AG10803 (cell line): ENCODE measurements at places on chromosomes 7 and 10.

DNA sequence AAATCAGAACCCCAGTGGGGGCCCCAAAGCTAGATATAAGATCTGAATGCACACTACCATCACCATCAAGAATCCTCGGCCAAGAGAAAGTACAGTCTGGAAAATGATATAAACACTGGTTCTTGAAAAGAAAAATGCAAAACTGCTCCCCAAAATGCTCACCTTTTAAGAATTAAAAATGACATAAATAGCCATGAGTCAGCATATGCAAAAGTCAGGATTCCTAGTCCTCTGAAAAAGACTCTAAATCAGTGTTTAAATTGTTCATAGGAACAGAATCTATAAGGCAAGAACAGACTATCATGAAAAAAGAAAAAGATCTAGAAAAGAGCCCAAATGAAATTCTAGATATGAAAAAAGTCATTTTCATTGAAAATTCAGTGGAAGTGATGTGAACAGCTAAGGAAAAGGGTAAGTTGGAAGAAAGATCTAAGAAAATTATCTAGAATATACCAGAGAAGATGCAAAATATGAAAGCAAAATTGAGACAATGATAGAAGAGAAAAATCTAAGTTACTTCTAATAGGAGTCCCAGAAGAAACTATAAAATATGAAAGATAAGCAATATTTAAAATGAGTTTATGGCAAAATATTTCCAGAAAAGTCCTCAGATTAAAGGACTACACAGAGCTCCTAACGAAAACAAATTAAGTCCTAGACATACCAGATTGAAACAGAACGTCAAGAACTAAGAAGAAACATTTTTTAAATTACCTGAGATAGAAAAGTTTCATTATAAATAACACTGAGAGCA lies 18.9 kb downstream of the HNRNPA2B1 start:
- DNase-seq: no peak

GRCh38 chr10:26557641-26558014 lies 119.5 kb downstream of the APBB1IP start:
- DNase-seq: peak; percentile 58

- peak; percentile 42 for DNase-seq
Observed at GRCh38 chr10:119348516-119349240, 141.3 kb downstream of the GRK5 start.

- peak; percentile 42 for DNase-seq
Observed at GRCh38 chr7:5636446-5636835, 145.0 kb downstream of the RNF216 start.

DNA sequence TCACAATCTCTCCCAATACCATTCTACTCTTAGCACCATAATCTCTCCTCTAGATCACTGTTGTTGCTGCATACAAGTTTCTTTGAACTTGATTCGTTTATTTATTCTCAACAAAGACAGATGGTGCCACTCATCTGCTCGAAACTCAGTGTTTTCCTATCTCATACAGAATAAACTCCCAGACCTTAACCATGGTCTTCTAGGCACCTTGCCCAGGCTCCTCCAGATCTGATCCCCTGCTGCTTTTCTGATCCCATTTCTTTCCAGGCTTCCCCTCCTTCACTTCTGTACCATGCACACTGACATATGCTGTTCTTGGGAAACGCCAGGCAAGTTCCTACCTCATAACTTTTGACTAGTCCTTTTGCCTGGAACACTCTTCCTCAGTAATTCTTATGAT lies 645.7 kb downstream of the DNAJB9 start:
- DNase-seq: no peak

DNA sequence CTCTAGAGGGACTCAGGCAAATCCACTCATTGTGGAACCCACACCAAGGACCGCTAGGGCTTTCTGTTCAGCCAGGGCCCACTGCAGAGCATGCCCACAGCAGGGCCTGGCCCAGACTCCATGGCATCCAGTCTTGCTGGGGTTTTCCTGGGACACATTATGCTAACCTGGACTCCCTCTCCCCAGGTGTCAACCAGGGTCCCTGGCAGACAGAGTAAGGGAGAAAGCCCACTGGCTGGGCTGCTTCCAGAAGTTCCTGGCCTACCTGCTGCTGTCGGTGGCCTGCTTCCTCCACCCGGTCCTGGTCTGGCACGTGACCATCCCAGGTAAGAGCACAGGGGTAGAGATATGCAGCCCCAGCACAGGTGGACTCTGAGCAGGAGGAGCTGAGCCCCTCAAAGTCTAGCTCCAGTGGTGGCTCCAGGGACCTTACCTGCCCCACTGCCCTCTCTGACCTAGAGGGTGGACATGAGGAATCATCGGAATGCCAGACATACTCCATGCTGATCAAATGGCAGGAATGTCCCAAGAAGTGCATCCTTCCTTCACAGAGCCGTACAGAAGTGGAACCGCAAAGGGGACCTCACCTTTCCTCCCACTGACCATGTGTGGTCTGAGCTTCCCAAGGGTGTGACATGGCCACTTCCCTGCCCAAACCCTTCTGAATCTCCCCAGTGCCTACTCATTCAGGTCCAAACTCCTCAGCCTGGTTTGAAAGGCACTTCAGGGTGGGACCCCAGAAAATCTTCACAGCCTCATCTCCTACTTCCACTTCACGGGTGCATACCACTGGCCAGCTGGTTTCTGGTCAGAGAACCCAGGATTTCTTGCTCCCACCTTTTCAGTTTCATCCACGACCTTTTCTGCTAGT lies 22.5 kb downstream of the TMEM72 start:
- DNase-seq: no peak

DNA sequence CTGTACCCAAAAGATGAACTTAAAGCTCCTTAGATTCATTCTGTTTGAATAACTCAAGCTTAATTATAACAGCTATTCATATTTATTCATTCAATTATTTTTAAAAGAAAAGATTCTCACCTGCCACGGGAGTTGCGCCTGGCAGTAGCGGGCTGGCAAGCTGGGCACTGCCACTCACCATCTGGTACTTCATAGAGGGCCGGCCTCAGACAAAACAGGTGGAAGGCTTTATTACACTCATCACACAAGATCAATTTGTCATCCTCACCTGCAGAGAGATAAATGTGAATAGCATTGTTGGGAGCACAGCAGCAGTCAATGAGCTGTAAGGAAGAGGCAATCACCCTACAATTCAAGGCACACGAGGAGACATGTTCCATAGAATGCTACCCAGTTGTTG lies 15.8 kb downstream of the FZD9 start:
- no peak for DNase-seq

DNA sequence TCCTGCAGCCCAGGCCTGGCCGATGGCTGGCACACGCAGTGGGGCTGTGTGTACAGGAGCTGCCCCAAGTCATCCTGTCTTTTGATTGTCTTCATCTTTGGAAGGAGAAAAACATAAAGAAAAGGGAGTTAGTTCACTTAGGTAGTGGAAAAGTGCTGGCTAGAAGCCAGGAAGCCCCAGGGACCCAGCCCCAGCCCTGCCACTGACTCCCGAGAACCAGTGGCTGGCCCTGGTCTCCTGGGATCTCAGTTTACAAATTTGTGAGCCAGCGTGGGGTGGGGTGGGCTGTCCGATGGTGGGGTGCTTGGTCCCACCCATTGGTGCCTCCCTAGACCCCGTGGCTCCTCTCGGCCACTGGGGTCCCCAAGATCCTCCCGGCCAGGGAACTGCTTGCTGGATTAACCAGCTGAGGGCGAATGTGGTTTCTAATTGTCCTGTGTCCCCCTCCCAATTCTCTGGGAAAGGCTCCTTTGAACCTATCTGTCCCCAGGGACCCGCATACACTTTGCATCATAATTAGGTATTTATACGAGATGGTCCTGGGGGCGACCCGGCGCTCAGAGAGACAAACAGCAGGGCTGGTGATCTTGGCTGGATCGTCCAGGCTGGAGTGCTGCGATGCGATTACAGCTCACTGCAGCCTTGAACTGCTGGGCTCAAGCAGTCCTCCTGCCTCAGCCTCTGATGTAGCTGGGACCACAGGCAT lies 16.3 kb upstream of the CHST12 start:
- DNase-seq: no peak

DNA sequence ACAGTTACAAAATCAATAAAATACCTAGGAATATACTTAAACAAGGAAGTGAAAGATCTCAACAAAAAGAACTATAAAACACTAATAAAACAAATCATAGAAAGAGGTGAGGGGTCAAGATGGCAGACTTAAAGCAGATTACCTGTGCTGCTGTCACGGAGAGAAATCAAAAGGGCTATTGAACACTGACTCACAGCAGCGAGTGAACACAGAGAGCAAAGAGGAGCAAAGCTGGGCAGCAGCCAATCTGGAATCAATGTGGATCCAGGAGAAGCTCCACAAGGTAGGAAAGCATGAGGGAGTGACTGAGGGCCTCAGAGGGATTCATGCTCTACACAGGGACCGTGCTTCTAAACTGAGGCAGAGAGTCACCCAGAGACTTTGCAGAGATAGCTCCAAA lies 562.0 kb upstream of the SEMA3D start:
- DNase-seq: no peak

- peak; percentile 22 for DNase-seq
Observed at GRCh38 chr7:131843898-131844331, 287.5 kb upstream of the PODXL start.

DNA sequence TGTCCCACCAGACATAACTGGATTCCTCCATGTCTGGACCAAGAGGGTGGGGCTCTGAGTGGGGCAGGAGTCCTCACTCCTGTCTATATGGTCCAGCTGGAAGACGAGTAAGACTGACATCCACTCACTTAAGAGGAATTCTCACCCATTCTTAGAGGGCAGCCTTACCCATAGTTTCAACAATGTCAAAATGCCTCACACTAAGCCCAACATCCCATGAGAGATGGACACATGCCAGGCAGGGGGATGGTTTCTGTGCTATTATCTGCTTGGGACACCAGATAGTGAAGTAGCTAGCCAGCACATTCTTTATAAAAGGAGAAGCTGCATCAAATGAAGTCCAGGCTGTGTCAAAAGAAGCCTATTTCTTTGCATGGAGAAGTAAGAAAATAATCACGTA lies 4.7 kb upstream of the LANCL2 start:
- DNase-seq: no peak
